ENCODE measurements at places on chromosomes 6 and 20. TPM values are rescaled to one million over a fixed set of nuclear protein-coding genes. Genes with fewer than 3 reads are reported as not detected.

DNA sequence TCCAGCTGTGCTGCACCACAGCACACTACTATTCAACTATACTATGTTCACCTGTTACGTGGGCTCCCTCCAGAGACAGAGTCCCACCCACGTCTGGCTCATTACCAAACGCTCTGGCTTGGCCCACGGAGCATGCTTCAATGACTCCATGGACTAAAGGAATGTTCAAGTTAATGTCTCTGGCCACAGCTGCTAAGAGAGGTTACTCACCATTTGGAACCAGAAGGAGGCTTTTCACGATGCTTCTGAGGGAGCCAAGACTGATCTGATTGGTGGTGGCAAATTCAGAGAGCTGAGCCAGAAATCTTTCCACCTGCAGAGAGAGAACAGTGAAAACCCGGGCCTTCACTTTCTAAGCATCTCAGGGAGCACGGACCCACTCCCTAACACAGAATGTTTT is 15.6 kb downstream of the COMMD7 start:
- DNase-seq = peak; percentile 99
- no peak overlapping the region for H3K4me3 ChIP-seq
- peaks cover 30% of the 10 kb centered on the region for H3K4me1 ChIP-seq
- no peaks in the 10 kb centered on the region for H3K27me3 ChIP-seq

DNA sequence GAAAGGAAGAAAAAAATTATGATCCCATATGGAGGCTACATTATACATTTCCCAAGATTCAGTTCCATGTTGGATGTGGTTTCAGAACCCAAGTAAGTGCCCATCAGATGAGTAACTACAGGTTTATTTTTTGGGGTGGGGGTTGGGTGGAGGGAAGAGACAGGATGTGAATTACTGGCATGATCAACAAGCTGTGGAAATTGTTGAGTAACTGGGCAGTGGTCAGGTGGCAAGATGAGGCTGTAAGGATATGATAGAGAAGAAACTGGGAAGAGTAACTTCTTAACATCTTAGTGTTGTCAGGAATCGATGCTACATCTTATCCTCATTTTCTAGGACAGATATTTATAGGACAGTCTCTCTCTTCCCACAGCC is 153.5 kb downstream of the CFAP61 start:
- no peaks in the 10 kb centered on the region for H3K27me3 ChIP-seq
- no peaks in the 10 kb centered on the region for H3K36me3 ChIP-seq
- no peak overlapping the region for H3K27ac ChIP-seq
- no peak for DNase-seq
- no peak overlapping the region for H3K4me3 ChIP-seq
- H3K4me1 ChIP-seq = no peaks in the 10 kb centered on the region

DNA sequence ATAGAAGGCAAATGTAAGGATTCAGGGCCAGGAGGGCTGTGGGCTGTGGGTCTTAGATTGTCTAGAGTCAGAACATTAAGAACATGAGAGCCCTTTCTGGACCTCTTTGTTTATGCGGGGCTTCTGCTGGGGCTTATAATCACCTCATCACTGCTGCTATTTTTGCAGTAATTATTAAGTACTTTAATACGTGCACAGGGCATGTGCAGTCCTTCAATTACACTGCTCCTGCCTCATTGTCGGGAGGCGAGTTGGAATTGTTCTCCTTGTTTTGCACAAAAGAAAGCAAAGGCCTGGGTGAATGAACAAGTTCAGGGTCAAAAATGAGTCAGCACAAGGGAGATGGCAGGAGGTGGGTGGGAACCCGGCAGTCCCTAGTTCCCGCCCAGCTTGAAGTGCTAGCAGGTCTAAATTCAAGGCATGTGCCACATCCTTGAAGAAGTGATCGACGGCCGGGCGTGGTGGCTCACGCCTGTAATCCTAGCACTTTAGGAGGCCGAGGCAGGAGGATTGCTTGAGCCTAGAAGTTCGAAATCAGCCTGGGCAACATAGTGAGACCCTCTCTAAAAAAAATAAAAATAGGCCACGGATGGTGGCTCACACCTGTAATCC is 34.4 kb upstream of the PTPN1 start:
- no peak for DNase-seq
- H3K4me3 ChIP-seq = no peak overlapping the region
- no peak overlapping the region for H3K27ac ChIP-seq
- H3K36me3 ChIP-seq = no peaks in the 10 kb centered on the region
- H3K4me1 ChIP-seq = peaks cover 7% of the 10 kb centered on the region
- no peaks in the 10 kb centered on the region for H3K27me3 ChIP-seq

GRCh38 chr6:124993327-124993726 is 31.1 kb downstream of the RNF217 start:
- no peaks in the 10 kb centered on the region for H3K36me3 ChIP-seq
- H3K27ac ChIP-seq = no peak overlapping the region
- H3K27me3 ChIP-seq = no peaks in the 10 kb centered on the region
- H3K4me1 ChIP-seq = peaks cover 28% of the 10 kb centered on the region
- DNase-seq = no peak

Gene MYCT1
- total RNA-seq = 0.29 TPM
